A673 (cell line): ENCODE measurements at places on chromosomes 16 and 17.
A peak's percentile ranks its signal among the peaks of the same experiment; 100 is the strongest.

GRCh38 chr17:82962163-82962720 lies 117.2 kb upstream of the METRNL start:
- no peak overlapping the region for H3K27ac ChIP-seq
- H3K4me1 ChIP-seq, result no peaks in the 10 kb centered on the region
- no peak for DNase-seq
- H3K27me3 ChIP-seq, result no peaks in the 10 kb centered on the region

DNA sequence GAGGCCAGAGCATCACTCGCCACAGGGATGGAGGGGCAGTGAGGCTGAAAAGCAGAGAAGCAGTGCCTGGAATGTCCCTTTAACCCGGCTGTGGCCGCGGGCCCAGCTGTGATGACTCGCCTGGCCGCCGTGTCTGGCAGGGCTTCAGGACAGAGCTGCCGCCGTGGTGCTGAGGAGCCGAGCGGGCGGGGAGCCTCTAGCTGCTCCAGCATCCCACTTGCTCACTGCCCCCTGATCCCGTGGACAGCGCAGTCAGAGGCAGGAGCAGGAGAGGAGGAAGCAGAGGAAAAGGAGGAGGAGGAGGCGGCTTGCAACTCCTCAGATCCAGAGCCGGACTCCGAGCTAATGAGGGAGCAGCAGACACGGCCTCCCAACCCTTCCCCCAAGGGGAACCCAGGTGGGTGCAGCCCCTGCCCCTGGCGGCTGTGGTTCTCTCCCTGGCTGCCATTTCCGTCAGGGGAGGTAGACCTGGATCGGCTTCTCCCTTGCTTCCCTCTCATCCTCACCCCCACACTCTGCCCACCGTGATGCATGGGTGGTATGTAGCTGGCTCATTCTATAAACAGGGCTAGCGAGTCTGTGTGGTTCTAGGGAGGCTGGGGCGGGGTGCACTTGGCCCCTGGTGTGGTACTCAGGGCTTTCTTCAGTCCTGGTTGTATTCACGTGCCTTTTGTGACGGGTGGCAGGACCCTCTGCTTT lies 165.7 kb downstream of the CMIP start:
- no peak for DNase-seq
- H3K4me1 ChIP-seq, result no peaks in the 10 kb centered on the region
- no peaks in the 10 kb centered on the region for H3K27me3 ChIP-seq
- no peak overlapping the region for H3K27ac ChIP-seq
- no peaks in the 10 kb centered on the region for H3K36me3 ChIP-seq
- no peak overlapping the region for H3K4me3 ChIP-seq

DNA sequence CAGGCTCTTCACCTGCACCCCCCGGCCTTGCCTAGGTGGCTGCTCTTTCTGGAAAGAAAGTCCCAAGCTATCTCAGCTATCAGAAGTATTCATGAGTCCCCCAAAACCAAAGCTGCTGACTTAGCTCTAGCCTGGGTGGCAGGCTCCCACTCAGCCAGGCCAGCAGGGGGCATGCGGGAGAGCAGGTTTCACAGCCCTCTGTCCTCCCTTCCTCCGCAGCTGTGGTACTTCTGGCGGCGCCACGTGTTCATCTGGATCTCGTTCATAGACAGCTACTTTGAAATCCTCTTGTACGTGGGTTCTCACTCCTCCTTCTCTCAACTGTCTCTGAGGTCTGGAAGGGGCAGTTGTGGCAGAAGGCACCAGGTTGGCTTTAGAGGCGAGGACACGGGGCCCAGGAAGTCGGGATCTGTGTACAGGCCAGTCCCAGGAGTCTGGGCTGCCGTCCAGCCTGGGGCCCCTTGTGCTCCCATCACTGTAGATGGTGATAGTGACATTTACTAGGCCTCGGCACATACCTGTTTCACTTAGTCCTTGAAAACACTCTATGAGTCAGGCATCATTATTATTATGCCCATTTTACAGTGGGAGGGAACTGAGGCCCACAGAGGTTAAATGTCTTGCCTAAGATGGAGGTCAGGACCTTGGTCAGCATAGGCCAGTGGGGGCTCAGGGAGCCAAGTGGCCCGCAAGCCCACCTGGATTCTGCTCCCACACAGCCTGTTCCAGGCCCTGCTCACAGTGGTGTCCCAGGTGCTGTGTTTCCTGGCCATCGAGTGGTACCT lies 12.9 kb downstream of the TRPV2 start:
- H3K36me3 ChIP-seq, result no peaks in the 10 kb centered on the region
- peak; percentile 77 for DNase-seq
- no peak overlapping the region for H3K27ac ChIP-seq
- H3K4me3 ChIP-seq, result no peak overlapping the region
- H3K4me1 ChIP-seq, result no peaks in the 10 kb centered on the region

DNA sequence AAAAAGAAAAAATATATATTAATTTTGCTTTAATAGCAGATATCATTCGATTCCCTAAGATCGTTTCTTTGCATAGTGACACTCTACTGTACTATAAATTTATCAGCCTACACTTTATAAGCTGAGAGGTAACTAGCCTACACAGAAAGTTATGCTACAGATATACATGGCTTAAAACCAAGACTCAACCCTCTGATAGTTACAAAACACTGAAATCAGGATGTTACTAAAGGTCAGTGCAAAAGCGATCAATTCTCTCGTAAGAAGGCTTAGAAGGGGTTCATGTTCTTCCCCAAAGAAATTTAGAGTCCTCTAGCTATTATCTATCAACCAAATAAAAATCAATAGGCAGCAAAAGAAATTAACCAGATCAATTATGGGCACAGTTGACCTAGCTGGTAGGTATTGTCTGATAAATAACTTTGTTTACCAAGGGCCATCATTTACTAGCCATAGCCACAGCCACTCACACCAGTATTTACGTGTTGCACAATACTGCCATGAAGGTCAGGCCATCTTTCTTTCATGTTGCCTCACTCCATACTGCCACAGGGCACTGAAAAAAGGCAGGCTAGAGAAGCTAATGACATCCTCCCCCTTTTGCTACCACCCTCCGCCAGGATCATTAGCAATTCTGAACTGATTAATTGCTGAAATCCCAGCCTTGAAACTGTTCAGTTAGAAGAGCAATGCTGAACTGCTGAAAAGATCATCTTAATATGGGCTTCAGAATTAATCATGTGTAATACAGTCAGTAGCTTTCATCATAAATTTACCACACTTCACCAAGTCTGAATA lies 43.7 kb downstream of the RND2 start:
- no peak overlapping the region for H3K4me3 ChIP-seq
- peaks cover 7% of the 10 kb centered on the region for H3K36me3 ChIP-seq

GRCh38 chr17:77675816-77676215 lies 282.7 kb upstream of the TNRC6C start:
- H3K27ac ChIP-seq, result no peak overlapping the region
- no peaks in the 10 kb centered on the region for H3K36me3 ChIP-seq
- no peak overlapping the region for H3K4me3 ChIP-seq
- H3K4me1 ChIP-seq, result peaks cover 5% of the 10 kb centered on the region

GRCh38 chr16:11755022-11755760 lies 12.5 kb upstream of the TXNDC11 start:
- no peaks in the 10 kb centered on the region for H3K27me3 ChIP-seq
- DNase-seq, result no peak
- peaks cover 71% of the 10 kb centered on the region for H3K36me3 ChIP-seq
- no peaks in the 10 kb centered on the region for H3K4me1 ChIP-seq

- H3K36me3 ChIP-seq, result no peaks in the 10 kb centered on the region
- DNase-seq, result no peak
- no peaks in the 10 kb centered on the region for H3K27me3 ChIP-seq
- no peaks in the 10 kb centered on the region for H3K4me1 ChIP-seq
Measured at GRCh38 chr17:40666331-40666730, 1.4 kb upstream of the KRT222 start.

DNA sequence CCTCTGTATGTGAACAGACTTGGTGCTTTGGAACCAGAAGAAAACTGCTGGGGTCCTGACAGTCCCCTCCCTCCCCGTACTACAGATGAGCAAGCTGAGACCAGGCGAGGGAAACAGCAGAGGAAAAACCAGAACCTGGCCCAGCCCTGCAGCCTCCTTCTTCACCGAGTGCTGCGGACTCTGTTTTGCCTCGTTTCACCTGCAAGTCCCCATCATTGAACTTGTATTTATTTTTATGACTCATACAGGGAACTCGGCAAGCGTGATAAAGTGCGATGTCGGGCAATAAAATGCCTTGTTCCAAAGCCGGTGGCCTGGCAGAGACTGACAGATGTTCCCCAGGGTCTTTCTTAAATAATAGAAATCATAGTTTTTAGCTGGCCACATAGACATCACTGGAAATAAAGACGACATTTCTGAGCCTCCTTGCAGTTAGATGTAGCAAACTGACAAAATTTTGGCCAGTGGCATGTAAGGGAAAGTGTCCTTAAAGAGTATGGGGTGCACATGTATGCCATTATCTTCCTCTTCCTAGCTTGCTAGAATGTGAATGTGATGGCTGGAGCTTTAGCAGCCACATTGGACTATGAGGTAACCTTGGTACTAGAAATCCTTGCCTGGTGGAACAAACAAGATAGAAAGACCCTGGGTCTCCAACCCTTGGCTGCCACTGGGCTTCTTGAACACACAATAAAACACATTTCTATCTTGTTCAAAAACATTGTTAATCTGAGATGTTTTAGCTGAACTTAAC lies 128.6 kb downstream of the IRF8 start:
- peaks cover 3% of the 10 kb centered on the region for H3K4me1 ChIP-seq
- no peaks in the 10 kb centered on the region for H3K36me3 ChIP-seq
- H3K4me3 ChIP-seq, result no peak overlapping the region
- no peak overlapping the region for H3K27ac ChIP-seq

- H3K4me1 ChIP-seq, result no peaks in the 10 kb centered on the region
- no peak for DNase-seq
- no peaks in the 10 kb centered on the region for H3K36me3 ChIP-seq
- H3K4me3 ChIP-seq, result no peak overlapping the region
Measured at GRCh38 chr17:73256220-73256619, 5.5 kb downstream of the CPSF4L start.

GRCh38 chr17:38597375-38597774 lies 8.4 kb downstream of the SRCIN1 start:
- peaks cover 18% of the 10 kb centered on the region for H3K4me1 ChIP-seq
- H3K27me3 ChIP-seq, result no peaks in the 10 kb centered on the region
- no peak overlapping the region for H3K4me3 ChIP-seq
- DNase-seq, result no peak
- no peak overlapping the region for H3K27ac ChIP-seq

DNA sequence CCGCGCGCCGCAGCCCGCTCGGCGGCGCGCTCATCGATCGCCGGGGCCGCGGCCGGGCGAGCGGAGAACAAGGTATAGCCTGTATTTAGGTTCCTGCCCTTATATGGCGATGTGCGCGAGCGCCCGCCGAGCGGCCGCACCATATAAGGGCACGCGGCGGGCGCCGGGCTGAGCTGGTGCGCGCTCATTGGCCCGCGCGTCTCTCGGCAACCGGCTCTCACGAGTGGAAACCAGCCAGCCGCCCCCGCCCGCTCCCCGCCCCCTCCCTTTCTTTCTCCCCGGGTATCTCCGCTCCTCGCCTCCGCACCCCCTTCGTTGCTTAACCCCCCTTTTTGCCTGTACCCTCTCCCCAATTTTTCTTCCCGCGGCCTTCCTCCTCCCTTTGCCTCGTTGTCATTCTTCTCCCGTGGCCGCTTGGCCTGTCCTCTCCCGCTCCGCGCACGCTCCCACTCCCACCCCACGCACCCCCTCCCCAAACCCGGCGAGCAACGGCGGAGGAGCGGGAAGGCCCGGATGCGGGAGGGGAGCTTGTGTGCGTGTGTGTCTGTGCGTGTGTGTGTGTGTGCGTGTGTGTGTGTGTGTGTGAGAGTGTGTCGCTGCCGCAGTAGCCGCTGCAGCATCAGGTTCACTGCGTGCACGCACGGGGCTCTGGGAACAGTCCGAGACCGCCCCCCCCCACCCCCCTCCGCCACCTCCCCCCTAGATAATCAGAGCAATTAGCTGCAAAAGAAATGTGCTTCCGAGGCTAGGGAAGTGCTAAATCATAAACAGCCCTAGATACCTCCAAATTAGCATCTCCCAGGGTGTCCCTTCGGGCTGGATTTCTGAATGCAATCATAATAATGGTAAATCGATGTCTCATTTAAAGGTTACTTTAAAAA lies 13.5 kb upstream of the CBX8 start:
- H3K27ac ChIP-seq, result peak overlapping the region; percentile 96
- peaks cover 28% of the 10 kb centered on the region for H3K4me1 ChIP-seq
- peak overlapping the region; percentile 49 for H3K4me3 ChIP-seq

DNA sequence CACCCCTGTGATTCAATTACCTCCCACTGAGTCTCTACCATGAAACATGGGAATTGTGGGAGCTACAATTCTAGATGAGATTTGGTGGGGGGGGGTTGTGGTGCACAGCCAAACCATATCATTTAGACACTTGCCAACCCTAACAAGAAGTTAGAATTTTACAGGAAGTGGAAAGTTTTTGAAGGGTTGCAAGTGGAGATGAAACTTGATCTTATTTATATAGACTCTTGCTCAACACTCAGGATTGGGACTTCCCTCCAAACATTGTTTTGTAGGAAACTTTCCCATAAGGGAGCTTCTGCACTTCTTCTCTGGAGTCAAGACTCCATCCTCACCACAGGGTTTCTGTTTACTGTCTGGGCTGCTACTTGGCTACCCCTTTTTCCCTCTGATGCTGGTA lies 266.7 kb upstream of the CDH11 start:
- no peak for DNase-seq
- H3K27me3 ChIP-seq, result no peaks in the 10 kb centered on the region
- no peaks in the 10 kb centered on the region for H3K36me3 ChIP-seq
- no peak overlapping the region for H3K4me3 ChIP-seq
